Astrocyte (in vitro differentiated cells and primary cell): ENCODE measurements at places on chromosomes 2 and 18. TPM values are rescaled to one million over a fixed set of nuclear protein-coding genes. Genes with fewer than 3 reads are reported as not detected.

DPP4 gene
- 5.3 and 6.7 TPM in 2 replicates for total RNA-seq

CD207 gene
- not detected in 2 replicates for total RNA-seq

- H3K27ac ChIP-seq: no peak overlapping the region
- no peak for DNase-seq
- H3K27me3 ChIP-seq: no peaks in the 10 kb centered on the region
- H3K36me3 ChIP-seq: no peaks in the 10 kb centered on the region
- H3K4me1 ChIP-seq: no peaks in the 10 kb centered on the region
Measured at GRCh38 chr18:1133541-1133940, 228.9 kb downstream of the ADCYAP1 start.

- no peak overlapping the region for H3K4me3 ChIP-seq
- no peaks in the 10 kb centered on the region for H3K27me3 ChIP-seq
- DNase-seq: no peak
- peaks cover 7% of the 10 kb centered on the region for H3K4me1 ChIP-seq
- no peak overlapping the region for H3K27ac ChIP-seq
Measured at GRCh38 chr2:231458368-231458767, 5.9 kb downstream of the NCL start.

GRCh38 chr2:55099878-55100820 is 49.9 kb upstream of the RTN4 start:
- DNase-seq: peak; percentile 74
- H3K27me3 ChIP-seq: no peaks in the 10 kb centered on the region
- peaks cover 42% of the 10 kb centered on the region for H3K4me1 ChIP-seq
- no peak overlapping the region for H3K4me3 ChIP-seq
- no peaks in the 10 kb centered on the region for H3K36me3 ChIP-seq
- H3K27ac ChIP-seq: peak overlapping the region; percentile 58

DNA sequence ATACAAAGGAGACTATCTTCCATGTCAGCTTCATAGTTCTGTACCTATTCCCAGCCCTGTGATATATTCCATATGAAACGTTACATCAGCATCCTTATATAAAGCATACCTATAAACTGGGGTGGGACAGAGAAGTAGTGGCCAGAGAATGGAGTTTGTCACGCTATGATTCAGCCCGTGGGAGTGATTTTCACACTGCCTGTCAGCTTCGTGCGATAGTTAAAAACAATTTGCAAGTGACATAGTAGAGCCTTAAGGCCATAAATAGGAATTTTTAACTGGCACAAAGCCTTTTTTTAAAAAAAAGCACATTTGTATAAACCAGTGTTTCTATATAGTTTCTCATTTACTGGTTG is 30.2 kb downstream of the PKP4 start:
- H3K36me3 ChIP-seq: no peaks in the 10 kb centered on the region
- H3K4me1 ChIP-seq: peaks cover 9% of the 10 kb centered on the region
- no peak overlapping the region for H3K4me3 ChIP-seq
- H3K27ac ChIP-seq: peak overlapping the region; percentile 48
- no peaks in the 10 kb centered on the region for H3K27me3 ChIP-seq

DNA sequence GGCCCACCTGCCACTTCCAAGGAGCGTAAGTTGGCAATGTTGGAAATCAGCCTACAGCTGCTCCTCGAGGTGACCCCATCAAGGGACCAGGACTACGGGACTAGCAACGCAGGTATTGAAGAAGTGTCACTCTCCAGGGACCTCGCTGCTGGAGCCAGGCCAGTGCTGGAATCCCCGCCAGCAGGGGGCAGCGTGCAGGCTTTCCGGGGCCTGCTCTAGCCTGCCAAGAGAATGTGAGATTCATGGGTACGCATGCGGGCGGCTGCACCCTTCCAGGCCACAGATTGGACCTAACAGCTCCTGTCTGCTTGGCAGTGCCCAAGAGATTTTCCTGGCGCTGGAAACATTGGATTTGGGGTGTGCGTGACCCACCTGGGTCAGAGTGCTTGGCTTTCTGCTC is 182.8 kb upstream of the RAB12 start:
- no peak for DNase-seq
- H3K4me1 ChIP-seq: peaks cover 21% of the 10 kb centered on the region
- peaks cover 2% of the 10 kb centered on the region for H3K27me3 ChIP-seq
- H3K4me3 ChIP-seq: no peak overlapping the region
- H3K36me3 ChIP-seq: no peaks in the 10 kb centered on the region

GRCh38 chr18:13813271-13813849 is 10.6 kb upstream of the MC5R start:
- no peak overlapping the region for H3K27ac ChIP-seq
- no peaks in the 10 kb centered on the region for H3K36me3 ChIP-seq
- DNase-seq: peak; percentile 14
- no peaks in the 10 kb centered on the region for H3K27me3 ChIP-seq
- H3K4me1 ChIP-seq: no peaks in the 10 kb centered on the region
- H3K4me3 ChIP-seq: no peak overlapping the region

SAG gene
- not detected in 2 replicates for total RNA-seq

DNA sequence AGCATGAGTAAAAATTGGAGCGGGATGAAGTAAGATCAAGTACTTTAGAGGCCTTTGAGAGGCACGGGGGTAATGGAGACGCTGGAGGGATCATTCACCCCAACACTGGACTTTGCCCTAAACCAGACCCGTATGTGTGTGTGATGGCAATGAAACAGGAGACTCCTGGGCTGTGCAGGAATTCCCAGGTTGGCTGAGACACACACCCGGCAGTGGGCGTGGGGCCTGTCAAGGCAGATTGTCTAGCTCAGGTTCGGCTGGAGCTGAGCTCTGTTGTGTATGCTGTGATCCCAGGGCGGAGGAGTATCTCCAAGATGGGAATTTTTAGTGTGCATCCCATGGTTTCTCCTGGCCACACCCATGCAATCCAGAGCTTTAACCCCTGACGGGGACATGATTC is 83.2 kb upstream of the MC2R start:
- H3K4me3 ChIP-seq: no peak overlapping the region
- no peaks in the 10 kb centered on the region for H3K36me3 ChIP-seq
- H3K27ac ChIP-seq: no peak overlapping the region
- H3K4me1 ChIP-seq: no peaks in the 10 kb centered on the region

DNA sequence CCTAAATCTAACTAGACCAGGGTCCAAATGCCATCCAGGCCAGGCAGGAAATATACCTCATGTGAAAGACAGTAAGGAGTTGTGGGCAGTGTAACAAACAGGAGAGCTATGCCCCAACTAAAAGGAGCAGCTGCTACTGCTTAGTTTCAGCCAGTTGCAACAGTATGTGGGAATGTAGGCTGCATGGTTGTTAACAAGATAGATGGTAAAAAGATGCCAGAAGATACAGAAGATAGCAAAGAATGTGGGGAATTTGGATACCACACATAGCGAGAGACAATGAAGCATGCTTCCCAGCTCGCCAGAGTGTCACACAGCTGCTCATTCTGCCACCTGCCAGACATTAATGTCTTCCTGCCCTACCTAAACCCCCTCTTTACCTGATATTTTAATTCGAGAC is 39.4 kb upstream of the CYBRD1 start:
- no peak overlapping the region for H3K4me3 ChIP-seq
- DNase-seq: peak; percentile 56
- H3K27me3 ChIP-seq: no peaks in the 10 kb centered on the region
- peaks cover 4% of the 10 kb centered on the region for H3K36me3 ChIP-seq
- no peaks in the 10 kb centered on the region for H3K4me1 ChIP-seq

DSG2 gene
- 154 and 168 TPM in 2 replicates for total RNA-seq

DNA sequence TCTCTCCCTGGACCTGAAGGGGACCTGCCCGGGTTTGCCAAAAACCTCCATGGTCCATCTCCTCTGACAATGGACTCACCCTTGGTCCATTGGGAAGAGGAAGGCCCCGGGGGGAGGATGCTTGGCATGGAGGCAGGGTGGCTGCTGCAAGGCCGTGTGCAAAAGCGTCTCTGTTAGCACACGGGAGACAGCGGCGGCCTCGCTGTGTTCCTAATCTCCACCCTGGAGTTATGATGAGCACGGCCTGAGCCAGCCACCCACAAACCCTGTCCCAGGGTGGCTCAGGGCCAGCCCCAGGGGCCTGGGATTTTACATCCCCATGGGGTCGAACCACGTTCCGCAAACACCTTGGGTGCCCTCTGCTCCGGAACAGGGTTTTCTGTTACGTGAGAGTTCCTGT is 35.8 kb downstream of the AQP12A start:
- no peak overlapping the region for H3K4me3 ChIP-seq
- H3K36me3 ChIP-seq: no peaks in the 10 kb centered on the region
- H3K4me1 ChIP-seq: no peaks in the 10 kb centered on the region

- DNase-seq: no peak
- H3K27me3 ChIP-seq: no peaks in the 10 kb centered on the region
- H3K27ac ChIP-seq: no peak overlapping the region
- H3K36me3 ChIP-seq: no peaks in the 10 kb centered on the region
Measured at GRCh38 chr2:183260527-183260926, 136.3 kb downstream of the NUP35 start.

GRCh38 chr2:203886661-203887151 is 19.1 kb downstream of the CTLA4 start:
- no peaks in the 10 kb centered on the region for H3K36me3 ChIP-seq
- H3K4me1 ChIP-seq: no peaks in the 10 kb centered on the region
- DNase-seq: no peak
- no peak overlapping the region for H3K27ac ChIP-seq
- no peak overlapping the region for H3K4me3 ChIP-seq
- no peaks in the 10 kb centered on the region for H3K27me3 ChIP-seq

- H3K27ac ChIP-seq: no peak overlapping the region
- H3K27me3 ChIP-seq: no peaks in the 10 kb centered on the region
- H3K4me3 ChIP-seq: no peak overlapping the region
Measured at GRCh38 chr2:222610746-222611145, 45.1 kb downstream of the FARSB start.

GRCh38 chr2:40450066-40450795 is 1.7 kb downstream of the SLC8A1 start:
- peak overlapping the region; percentile 63 for H3K27ac ChIP-seq
- no peaks in the 10 kb centered on the region for H3K27me3 ChIP-seq
- no peaks in the 10 kb centered on the region for H3K36me3 ChIP-seq
- peak overlapping the region; percentile 84 for H3K4me3 ChIP-seq

C18orf54 gene
- 7.6 and 10.2 TPM in 2 replicates for total RNA-seq

ZBTB7C gene
- total RNA-seq: 1.0 and 1.4 TPM in 2 replicates

DNA sequence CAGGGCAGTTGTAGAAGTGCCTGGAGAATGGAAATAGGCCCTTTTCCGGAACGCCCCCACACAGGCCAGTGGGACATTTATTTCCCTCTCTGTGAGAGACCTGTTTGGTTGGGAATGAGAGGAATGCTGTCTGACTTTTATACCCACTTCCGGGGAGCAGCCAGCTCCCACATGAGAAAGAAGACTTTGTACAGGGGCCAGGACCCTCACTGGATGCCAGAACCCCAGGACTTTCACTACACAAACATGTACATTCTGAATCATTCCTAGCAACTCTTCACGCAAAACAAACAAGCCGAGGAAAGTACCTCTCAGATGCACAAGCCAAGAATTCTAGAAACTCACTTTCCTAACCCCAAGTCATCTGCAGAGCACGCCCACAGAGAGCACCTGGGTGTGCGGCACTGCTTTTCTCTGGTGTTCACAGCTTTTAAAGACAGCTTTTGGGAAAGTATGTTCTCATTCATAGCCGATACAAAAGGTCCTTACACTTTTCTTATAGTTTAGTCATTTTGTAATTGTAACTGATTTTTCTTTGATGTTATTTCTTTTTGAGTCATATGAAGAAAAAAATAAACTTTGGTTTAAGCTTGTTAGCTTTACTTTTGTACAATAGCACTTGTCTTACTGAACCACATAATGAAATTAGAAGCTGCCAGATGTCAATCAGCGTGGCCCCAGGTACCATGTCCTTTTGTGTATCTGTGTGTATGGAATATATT is 856.1 kb upstream of the ID2 start:
- no peak overlapping the region for H3K4me3 ChIP-seq
- peak; percentile 97 for DNase-seq
- peaks cover 11% of the 10 kb centered on the region for H3K4me1 ChIP-seq
- H3K36me3 ChIP-seq: no peaks in the 10 kb centered on the region

DNA sequence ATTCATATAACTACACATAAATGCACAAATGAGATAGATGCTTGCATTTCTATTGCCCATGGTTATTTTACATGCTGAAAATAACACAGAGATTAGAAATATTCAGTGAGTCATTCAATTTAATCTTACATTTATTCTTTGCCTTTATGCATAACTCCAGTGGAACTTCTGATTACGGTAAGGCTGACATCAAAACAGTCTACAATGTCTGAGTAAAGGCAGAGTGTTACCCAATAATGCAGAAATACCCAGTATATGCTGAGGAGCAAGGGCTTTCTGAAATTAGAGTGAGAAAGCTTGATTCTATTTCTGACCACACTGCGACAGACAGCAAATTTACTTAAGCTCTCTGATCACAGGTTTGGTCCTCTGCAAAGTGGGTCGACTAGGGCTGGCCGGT is 9.2 kb downstream of the NMI start:
- no peak overlapping the region for H3K27ac ChIP-seq
- H3K4me3 ChIP-seq: no peak overlapping the region
- H3K4me1 ChIP-seq: no peaks in the 10 kb centered on the region
- H3K27me3 ChIP-seq: no peaks in the 10 kb centered on the region
- no peaks in the 10 kb centered on the region for H3K36me3 ChIP-seq

DNA sequence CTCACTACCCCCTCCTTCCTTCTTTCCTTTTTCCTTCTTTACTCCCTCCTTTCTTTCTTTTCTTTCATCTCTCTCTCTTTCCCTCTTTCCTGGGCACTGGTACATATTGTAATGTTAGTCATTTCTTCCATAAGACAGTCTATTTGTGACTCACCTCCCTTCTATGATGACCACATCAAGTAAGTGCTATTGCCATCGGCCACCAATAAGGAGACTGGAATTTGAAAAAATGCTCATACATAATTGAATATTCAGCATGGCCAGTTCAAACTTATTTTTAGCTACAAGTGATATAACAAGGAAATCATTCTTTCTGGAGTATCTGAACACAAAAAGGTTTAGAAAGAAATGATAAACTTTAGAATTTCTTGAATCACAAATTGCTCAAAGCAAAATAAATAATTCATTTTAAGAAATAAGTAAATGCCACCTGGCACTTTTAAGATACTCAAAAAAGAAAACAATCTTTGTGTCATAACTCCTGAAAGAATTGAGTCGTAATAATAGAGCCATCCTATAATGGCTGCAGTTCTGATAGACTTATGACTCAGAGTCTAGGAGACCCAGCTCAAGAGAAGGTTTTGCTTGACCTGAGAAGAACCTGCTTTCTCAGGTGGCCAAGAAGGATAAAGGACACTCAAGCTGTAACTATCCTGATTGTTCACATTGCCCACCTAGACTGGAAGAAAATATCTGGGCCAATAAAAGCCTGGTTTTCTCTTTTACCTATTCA is 51.6 kb upstream of the CCBE1 start:
- H3K4me3 ChIP-seq: no peak overlapping the region
- peak; percentile 96 for DNase-seq
- H3K36me3 ChIP-seq: no peaks in the 10 kb centered on the region
- H3K27ac ChIP-seq: peak overlapping the region; percentile 87
- H3K27me3 ChIP-seq: no peaks in the 10 kb centered on the region
- H3K4me1 ChIP-seq: peaks cover 18% of the 10 kb centered on the region

DPYSL5 gene
- total RNA-seq: 1.2 and 2.9 TPM in 2 replicates

GRCh38 chr2:133200684-133201421 is 367.4 kb downstream of the NCKAP5 start:
- H3K4me3 ChIP-seq: no peak overlapping the region
- peak overlapping the region; percentile 77 for H3K27ac ChIP-seq
- H3K27me3 ChIP-seq: no peaks in the 10 kb centered on the region
- no peaks in the 10 kb centered on the region for H3K36me3 ChIP-seq
